ENCODE measurements at places on chromosomes 7 and 10. TPM values are rescaled to one million over a fixed set of nuclear protein-coding genes. Genes with fewer than 3 reads are reported as not detected.

MMD2 gene
- total RNA-seq = not detected

CALHM1 gene
- total RNA-seq = not detected

CLDN4 gene
- 892 TPM for total RNA-seq

TECPR1 gene
- 49.4 TPM for total RNA-seq

CYP26C1 gene
- total RNA-seq = 0.17 TPM

LRIT2 gene
- not detected for total RNA-seq

- DNase-seq = no peak
Observed at GRCh38 chr7:105797652-105798051, 78.7 kb downstream of the ATXN7L1 start.

DNA sequence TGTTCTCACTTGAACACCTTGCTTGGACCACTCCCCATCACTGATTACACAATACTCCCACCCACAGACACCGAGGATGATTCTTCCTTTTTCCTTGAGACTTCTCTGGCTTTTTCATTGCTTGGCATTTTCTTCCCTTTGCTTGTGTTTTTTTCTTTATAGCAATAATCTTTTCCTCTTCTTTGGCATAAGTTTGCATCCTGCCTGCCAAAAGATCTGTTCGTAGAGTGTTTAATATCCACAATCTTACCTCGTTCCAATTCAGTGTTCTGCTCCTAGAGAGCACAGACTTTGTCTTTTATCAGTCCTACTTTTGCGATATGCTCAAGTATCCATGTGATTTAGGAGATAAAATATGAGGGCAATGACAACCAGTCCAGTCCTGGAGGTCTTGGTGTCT is 303.3 kb upstream of the CDC14C start:
- no peak for DNase-seq

GRCh38 chr10:102408728-102409603 is 9.6 kb downstream of the PSD start:
- no peak for DNase-seq

DNA sequence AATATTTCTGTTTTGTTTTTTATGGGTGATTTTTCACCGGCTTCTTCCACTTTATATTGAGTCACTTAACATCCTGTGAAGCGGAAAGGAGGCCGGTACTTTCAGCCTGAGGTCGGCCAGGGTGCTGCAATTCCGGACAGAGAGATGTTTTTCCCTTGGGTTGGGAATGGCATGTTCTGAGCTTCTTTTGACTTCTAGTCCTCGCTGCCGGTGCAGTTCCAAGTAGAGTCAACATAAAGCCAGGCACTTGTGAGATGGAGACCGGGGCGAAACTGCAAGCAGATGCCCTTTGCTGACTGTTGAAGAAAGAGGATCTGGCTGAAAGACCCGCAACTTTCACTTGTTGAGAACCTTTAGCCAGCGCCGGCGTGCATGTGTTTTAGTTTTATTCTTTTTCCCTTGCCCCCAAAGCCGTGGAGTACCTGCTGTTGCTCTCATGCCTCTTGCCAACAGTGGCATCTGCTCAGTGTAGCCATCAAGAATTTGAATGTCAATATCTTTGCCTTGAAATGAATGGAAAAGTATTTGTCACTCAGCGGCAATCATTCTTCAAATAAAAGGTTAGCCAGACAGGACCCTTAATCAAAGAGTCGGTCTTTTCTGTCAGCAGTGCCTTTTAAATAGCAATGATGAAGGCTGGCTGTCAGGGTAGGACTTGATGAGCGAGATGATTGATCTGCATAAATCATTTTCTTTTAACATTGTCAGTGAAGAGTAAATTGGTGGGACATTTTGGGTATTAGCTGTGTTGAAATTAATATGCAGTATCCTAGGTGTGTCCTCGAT is 351.2 kb downstream of the LRMDA start:
- DNase-seq = no peak

DNA sequence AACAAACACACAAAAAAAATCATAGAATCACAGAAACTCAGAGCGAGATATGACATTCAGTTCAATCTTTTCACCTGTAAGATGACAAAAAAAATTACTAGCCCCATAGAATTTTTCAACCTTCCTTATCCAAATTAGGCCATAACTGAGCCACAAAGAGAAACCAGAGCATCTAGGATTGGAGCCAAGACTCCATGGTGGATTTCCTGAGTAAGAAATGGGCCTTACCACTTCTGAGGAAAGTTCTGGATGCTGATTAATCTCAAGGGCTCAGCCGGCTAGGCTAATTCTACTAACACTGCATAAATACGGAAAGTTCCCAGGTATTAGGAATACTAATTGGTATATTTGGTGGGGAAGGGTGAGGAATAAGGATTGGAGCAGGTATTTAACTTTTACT is 16.8 kb downstream of the LIPM start:
- no peak for DNase-seq

GRCh38 chr7:7768977-7769709 is 50.7 kb upstream of the RPA3 start:
- DNase-seq = no peak

DNA sequence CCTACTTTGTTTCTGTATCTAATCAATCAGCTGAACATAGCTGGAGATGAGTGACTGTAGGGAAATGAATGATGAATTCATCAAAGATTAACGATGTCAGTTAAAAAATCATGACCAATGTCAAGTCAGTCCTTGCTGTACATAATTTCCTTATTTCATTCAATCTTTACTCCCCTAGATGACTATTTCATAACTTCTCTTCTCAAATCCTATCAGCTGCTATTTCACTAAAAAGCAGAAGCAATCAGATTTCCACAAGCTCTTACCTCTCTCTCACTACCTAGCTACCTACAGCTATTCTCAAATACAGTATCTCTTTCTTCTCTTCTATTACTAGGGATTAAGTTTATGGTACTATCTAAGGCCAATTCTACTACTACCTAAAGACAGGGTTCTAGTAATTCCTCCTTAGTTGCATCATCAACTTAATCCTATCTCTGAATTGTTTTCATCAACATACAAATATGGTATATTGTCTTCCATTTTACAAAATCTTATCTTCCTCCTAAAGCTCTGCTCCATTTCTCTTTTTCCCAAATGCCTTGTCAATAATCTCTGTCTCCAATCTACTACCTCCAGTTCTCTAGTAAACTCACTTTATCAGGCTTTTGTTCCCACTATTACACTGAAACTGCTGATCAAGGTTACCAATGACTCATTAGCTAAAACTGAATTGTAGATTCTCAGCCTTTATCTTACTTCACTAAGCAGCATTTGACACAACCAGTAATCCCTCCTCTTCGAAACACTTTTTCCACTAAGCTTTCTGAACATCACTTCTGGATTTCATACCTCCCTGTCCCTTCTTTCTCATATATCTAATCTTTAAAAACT is 28.4 kb downstream of the JMJD1C start:
- DNase-seq = no peak

GRCh38 chr7:157409149-157409752 is 72.4 kb downstream of the DNAJB6 start:
- DNase-seq = no peak

DNA sequence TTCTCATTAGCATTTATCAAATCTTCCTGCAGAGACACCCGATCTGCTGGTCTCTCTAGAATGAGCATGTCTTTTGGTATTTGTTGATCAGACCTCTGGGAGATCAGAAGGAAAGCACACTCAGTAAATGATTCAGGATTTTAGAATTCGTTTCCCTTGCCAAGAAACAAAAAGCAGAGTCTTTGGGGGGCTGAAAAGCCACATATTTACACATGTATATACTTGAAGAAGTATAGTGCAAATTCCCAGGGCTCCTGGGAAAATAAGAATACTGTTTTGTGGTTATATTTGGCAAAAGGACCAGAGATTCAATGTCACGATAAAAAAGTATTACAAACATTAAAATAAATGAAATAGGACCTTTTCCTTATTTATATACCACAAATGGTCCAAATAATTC is 100.2 kb downstream of the AGMO start:
- peak; percentile 18 for DNase-seq

- no peak for DNase-seq
Observed at GRCh38 chr7:127928852-127929251, 102.4 kb downstream of the LRRC4 start.

- no peak for DNase-seq
Observed at GRCh38 chr10:13608246-13608853, 21.6 kb downstream of the PRPF18 start.

GRCh38 chr10:22345301-22346095 is at the start of gene SPAG6:
Gene SPAG6 (plus strand): TSS chr10:22345496. CDS start chr10:22345612, 116 bp downstream.
- no peak for DNase-seq

GRCh38 chr10:71660313-71660712 is 59.3 kb downstream of the C10orf105 start:
- DNase-seq = no peak

DNA sequence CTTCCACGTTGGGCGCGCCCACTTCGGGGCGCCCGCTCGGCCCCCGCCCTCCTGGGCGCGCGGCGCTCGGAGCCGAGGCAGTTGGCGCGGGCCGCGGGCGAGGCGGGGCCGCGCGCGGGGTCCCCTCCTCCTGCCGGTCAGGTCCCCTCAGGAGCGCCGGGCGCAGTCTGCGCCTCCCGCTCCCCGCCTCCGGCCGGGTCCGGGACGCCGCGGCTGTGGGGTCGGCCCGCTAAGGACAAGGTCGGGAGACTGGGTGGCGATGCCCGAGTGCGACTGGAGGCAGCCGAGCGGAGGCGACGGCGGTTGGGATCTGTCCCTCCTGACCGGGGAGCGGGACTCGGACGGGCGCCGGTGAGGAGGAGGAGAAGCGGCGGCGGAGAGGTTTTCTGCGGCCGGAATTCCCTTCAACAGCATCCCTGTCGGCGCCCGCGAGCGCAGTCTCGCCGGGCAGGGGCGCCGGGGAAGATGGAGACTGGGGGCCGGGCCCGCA is at the start of gene ATRNL1:
TSS of gene ATRNL1 (plus strand) at position 80 of the 490 bp plus-strand sequence. CDS start at position 466, 386 bp downstream.
- DNase-seq = no peak

DNA sequence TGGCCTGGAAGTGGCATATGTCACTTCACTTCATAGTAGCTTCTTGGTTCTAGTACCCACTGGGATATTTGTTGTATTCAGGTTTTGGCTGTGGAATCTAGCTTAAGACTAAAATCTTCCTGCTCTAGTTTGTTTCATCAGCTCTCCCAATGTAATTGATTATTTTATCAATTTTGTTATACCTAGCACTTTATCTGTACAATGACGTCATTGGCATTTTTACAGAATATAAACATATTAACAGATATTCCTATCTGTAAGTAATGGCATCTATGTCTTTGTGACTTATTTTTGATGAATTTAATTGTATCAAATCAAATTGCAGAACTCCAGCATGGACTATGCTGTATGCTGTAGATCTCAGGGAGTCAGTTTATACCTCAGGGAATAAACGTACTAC is 19.7 kb downstream of the KIAA1217 start:
- no peak for DNase-seq

DNA sequence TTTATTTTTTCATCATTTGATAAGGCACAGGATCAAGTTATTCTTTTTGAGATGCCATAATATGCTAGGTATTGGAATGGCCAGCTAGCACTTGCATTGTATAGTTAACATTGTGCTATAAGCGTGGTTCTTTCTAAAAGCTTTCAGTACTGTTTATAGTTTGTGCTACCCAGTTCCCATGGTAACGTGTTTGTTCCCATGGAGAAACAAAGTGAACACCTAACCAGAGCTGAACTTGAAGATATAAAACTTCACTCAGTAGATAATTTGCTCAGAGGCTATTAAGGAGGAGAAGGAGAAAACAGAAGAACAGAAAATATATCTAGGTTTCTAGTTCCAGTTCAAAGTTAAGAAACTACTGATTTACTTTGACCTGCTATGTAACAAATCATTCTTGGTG is 23.6 kb upstream of the ITGB8 start:
- peak; percentile 75 for DNase-seq

DNA sequence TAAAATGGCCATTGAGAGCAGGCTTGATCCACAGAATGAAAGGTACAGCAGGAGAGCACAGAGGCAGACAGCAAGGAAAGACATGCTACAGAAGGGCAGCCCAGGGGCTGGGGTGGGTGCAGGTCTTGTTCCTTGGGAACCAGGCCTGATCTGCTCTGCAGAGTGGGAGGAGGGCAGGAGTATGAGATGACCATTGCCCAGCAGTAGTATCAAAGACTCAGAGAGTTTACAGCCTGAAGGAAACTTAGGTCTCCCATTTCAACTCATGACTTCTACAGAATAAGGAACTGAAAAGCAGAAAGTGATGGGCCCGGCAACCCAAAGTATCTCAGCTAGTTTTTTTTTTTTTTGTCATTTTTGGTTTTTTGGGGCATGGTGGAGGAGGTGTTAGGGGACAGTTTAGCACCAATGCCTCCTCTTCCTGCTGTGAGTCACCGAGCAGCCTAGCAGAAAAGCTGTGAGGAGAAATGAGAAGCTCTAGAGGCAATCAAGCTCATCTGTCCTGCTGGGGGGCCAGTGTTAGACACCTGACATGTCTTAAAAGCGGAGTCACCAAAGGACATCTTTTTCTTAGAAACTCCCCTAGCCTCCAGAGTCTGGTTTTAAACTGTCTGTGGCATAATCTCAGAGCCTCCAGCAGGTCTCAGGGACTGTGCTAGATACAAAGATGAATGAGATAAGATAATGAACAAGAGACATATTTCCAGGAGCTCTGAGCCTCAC is 34.3 kb upstream of the HERPUD2 start:
- DNase-seq = no peak

GRCh38 chr10:100167553-100168312 is 18.1 kb downstream of the ERLIN1 start:
- no peak for DNase-seq
